Cortex of kidney (tissue), 1 donor: ENCODE measurements at places on chromosomes 7 and 10.

- DNase-seq, result no peak
Measured at GRCh38 chr10:45418849-45419675, 45.0 kb downstream of the ALOX5 start.

DNA sequence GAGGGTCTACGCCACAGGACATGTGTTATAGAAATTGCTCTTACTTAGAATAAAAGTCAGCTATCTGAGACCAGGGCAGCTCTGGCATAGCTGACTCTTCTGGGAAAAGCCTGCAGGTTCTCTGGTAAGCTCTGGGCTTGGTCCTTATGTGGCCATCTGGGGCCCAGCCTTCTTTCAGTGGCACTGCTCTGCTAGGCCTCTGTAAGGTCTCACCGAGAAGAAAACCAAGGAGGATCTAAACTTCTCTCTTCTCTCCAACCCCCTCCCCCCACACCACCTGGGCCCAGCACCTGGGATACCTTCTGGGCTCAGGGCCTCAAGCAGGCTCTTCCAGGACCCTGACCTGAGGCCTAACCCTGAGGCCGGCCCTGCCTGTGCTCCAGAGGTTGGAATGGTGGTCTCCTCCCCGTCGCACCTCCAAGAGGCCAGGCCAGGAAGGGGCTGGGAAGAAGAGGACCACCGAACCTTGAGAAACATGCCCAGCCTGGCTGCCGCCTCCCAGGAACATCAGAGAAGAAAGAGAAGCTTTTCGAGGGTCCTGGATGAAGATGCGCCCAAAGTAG, 323.6 kb downstream of the GFRA1 start:
- DNase-seq, result no peak

DNA sequence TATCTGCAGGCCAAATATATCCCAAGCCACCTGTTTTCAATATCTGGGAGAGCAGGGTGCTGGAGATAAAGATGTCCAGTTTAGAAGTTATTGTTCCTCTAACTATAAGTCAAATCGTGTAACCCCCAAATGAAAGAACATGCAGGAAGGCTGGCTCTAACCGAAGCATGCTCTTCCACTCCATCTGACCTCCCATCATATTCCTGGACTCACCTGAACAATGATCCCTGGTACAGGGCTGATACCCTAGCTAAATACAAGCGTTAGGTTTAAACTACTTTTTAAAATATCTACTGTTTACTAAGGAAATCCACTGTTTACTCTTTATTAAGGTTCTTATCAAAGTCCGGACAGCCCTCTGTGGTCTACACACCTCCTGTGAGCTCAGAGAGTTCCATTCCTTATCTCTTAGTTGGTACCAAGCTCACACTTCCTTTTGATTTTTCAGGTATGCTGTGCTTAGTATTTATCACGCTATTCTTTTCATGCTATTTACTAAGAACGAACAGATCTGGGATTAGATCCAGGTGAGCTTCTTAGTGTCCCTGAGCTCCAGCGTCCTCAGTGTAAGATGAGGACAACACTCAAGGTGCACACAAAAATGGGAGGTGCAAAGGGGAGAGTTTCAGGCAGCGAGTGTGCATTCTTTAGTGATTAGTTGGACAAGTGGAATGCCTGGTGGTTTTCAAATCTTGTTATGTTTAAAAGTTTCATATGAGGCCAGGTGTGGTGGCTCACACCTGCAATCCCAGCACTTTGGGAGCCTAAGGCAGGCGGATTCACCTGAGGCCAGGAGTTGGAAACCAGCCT, 23.6 kb upstream of the COBL start:
- DNase-seq, result no peak

- no peak for DNase-seq
Measured at GRCh38 chr7:70881167-70881847, 250.6 kb upstream of the GALNT17 start.

- no peak for DNase-seq
Measured at GRCh38 chr10:75018686-75019307, 92.7 kb upstream of the SAMD8 start.

DNA sequence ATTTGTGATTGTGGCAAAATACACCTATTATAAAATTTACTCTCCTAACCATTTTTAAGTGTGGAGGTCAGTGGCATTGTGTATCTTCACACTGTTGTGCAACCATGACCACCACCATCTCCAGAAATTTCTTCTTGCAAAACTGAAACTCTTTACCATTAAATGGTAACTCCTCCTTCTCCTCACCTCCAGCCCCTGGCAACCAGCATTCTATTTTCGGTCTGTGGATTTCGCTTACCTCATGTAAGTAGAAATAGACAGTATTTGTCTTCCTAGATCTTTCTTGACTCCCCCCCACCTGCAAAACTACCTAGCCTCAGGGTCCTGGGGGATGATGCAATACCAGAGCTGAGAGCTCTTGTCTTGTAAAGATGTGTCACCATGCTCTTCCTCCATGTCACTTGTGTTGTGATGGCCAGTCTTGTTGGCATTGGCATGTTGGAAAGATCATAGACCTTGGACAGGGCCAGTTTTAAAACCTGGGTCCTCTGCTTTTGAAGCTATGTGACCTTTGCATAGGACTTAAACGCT, 71.1 kb upstream of the EMX2 start:
- no peak for DNase-seq

GRCh38 chr10:67527351-67527750, 168.6 kb downstream of the CTNNA3 start:
- no peak for DNase-seq

DNA sequence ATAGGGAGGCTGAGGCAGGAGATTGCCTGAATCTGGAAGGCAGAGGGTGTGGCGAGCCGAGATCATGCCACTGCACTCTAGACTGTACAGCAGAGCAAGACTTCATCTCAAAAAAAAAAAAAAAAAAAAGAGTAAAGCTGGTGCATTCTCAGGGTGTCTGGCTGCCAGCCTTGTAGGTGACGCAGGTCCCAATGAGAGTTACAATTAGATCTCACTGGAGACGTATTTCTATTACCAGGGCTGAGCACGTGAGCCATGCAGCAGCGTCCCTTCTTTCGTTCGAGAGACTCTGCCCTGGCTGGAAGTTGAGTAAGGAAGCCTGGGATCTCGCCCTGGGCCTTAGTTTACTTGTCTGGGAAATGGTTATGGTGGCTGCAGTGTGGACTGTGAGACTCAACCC, 22.4 kb upstream of the ZMIZ1 start:
- DNase-seq, result no peak

- DNase-seq, result no peak
Measured at GRCh38 chr7:117086788-117087187, 133.5 kb downstream of the ST7 start.

GRCh38 chr7:155799514-155799913, 12.7 kb downstream of the SHH start:
- no peak for DNase-seq

DNA sequence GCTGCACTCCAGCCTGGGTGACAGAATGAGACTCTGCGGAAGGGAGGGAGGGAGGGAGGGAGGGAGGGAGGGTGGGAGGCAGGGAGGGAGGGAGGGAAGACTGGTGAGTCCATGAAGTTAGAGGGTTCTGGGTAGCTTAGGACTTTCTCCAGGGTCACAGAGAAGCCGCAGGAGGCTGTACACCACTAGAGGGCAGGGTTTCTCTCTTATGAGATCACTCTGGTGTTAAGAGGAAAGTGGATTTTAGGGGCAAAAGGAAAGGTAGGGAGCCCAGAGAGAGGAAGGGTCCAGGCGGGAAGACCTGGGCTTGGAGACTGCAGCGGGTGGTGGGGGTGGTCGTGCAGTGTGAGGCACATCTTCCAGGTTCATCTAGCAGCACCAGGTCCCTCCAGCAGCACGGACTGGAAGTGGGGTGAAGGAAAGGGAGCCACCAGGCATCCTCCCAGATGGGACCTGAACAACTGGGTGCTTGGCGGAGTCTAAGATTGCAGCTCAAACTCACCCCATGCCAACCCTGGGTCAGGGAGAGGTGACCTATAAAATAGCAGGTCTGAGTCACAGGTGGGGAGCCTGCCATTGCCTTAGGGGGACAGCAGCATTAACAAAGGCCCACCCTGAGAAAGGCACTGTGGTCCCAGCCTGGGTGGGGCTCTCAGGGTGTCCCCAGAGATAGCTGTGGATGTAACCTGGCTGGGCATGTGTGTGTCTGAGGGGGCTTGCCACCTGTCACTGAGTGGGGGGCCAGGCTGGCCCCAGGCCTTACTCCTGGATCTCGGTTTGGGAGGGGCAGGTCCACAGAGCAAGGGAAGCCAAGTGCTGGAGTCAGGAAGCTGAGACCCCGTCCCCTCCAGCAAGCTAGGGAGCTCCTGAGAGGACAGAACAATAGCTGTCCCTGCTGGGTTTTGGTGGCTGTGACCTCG, 48.5 kb upstream of the SLC29A3 start:
- DNase-seq, result no peak

- no peak for DNase-seq
Measured at GRCh38 chr7:3043544-3044371, at the start of gene CARD11. TSS of gene CARD11 (minus strand) at chr7:3043867. CDS start at chr7:2958506, 85,361 bp downstream.

- no peak for DNase-seq
Measured at GRCh38 chr10:114046087-114046458, 2.4 kb downstream of the ADRB1 start.

DNA sequence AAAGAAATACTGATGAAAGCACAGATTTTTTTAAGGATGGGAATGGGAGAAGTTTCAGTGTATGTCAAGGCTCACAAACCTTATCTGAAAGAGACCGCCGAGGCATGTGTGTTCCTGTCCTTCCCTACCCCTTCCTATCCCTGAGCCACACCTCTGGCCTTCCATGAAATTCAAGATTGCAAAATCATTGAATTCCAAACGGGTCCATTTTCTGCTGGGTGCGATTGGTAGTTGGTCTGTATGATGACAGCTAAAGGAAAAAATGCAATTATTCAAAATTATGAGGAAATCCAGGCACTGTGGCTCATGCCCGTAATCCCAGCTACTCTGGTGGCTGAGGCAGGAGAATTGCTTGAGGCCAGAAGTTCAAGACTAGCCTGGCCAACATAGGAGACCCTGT, 170.1 kb downstream of the ARHGAP12 start:
- no peak for DNase-seq

GRCh38 chr7:42931834-42932651, at the start of the genes MRPL32 and PSMA2:
TSS of gene MRPL32 (plus strand) at chr7:42932376. CDS start at chr7:42932387, 11 bp downstream.
TSS of gene PSMA2 (minus strand) at chr7:42932174. CDS start at chr7:42932158, 16 bp downstream.
- peak; percentile 80 for DNase-seq

- no peak for DNase-seq
Measured at GRCh38 chr7:119643558-119643957, 629.4 kb upstream of the KCND2 start.

- no peak for DNase-seq
Measured at GRCh38 chr7:35865287-35865686, 64.4 kb downstream of the SEPTIN7 start.
